SK-N-SH (cell line): ENCODE measurements at places on chromosomes 3 and 15. TPM values are rescaled to one million over a fixed set of nuclear protein-coding genes. Genes with fewer than 3 reads are reported as not detected.

DNA sequence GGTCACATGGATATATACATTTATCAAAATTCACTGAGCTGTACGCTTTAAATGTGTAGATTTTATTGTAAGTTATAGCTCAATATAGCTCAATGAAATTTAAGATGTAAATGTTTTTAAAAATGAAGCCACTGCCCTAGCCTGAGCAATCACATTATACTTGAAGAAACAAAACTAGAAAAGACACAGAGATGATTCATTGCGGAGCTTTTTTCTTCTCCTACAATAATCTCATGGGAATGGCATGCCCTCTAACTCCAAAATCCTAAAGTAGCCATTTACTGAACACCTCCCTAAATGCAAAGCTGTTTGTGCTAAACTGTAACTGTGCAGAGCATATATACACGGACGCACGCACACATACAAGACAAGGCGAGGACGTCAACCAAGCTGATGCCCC, 84.2 kb downstream of the MYO9A start:
- no peak for DNase-seq

- no peak for DNase-seq
Observed at GRCh38 chr15:56804279-56804678, 71.0 kb upstream of the ZNF280D start.

The ABCF3 gene
- polyA plus RNA-seq, result 55.6 and 59.2 TPM in 2 replicates

The ROBO2 gene
- polyA plus RNA-seq, result 0.02 TPM in 1 of 2 replicates, not detected in the other

GRCh38 chr15:39461536-39462130, 119.2 kb upstream of the THBS1 start:
- DNase-seq, result no peak

The CCR1 gene
- not detected in 2 replicates for polyA plus RNA-seq

- DNase-seq, result no peak
Observed at GRCh38 chr3:16295298-16295890, 30.4 kb downstream of the OXNAD1 start.

DNA sequence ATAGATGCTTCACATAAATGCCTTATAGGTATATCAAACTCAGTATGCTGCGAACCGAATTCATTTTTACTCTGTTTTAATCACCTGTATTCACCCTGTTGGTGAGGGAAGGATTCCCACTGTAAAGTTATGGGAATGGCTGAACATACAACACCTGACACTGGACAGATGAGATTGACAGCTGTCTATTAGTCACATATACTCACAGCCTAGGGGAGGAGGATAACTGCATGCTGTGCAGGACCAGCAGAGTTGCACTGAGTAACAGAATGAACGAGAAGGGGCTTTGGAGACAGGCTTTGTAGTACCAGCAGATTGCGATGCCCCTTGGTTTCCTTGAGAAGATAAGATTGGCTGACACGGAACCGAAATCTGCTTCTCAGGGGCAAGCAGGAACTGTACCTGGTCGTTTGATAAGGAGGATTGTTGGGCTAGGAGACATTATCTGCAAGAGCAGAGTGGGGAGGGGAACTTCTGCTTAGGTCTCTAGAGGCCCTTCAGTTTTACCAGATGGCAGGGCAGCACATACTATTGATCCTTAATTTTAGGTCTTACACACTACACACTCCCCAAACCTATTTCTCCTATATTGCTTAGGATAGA, 43.5 kb upstream of the SLC22A13 start:
- no peak for DNase-seq

GRCh38 chr3:85627932-85628331, 669.1 kb downstream of the CADM2 start:
- no peak for DNase-seq

The SCAMP5 gene
- 27.9 and 32.7 TPM in 2 replicates for polyA plus RNA-seq

The P2RY13 gene
- polyA plus RNA-seq, result not detected in 2 replicates

The TRPM1 gene
- polyA plus RNA-seq, result not detected in 2 replicates

GRCh38 chr3:196135693-196136639, 54.1 kb upstream of the TFRC start:
- no peak for DNase-seq

DNA sequence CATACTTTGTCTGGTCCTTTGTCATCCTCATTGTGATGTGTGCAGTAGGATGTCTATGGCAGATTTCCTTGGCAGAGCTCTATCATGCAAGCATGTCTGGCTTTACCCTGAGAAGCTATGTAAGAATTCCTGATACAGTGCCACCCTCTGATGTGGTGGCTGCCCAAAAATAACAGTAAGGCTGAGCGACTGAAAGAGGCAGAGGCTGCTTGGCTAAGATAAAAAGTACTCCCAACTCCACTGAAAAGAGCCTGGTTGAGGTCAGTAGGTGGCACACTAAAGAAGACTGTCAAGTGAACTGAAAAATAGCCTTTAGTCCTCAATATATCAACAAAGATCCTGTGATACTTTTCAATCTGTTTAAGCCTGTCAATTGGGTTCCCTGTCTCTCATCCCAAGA, 31.7 kb downstream of the BTLA start:
- no peak for DNase-seq

DNA sequence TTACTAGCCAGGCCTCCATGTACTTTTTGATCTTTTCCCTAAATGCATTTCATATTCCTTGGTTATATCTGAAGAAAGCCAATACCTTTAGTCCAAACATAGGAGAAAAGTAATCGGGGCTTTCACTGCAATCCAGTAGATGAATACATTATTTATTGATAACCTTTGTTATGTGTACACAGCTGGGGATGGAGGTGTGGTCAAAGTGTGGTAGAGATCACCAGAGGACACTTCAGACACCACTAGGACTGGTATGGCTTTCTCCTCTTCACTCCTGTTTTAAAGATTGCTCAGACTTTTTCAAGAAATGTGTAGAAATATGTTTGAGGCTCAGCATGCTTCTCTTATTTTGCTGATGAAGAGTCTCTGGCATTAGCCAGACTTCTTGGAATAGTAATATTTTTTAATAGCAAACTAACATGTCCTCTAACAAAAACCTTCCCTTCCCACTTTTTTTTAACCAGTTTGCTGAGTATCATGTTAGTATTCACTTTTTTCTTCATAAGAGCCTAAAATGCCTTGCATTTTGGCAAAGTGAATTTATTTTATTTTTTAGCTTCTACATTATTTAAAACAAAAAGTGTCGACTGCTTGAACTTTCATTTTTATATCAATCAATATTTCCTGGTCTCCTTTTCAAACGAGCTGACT, 65.6 kb upstream of the MBNL1 start:
- DNase-seq, result no peak

The NECTIN3 gene
- 8.9 and 12.7 TPM in 2 replicates for polyA plus RNA-seq

The LDHAL6B gene
- polyA plus RNA-seq, result not detected in 2 replicates

DNA sequence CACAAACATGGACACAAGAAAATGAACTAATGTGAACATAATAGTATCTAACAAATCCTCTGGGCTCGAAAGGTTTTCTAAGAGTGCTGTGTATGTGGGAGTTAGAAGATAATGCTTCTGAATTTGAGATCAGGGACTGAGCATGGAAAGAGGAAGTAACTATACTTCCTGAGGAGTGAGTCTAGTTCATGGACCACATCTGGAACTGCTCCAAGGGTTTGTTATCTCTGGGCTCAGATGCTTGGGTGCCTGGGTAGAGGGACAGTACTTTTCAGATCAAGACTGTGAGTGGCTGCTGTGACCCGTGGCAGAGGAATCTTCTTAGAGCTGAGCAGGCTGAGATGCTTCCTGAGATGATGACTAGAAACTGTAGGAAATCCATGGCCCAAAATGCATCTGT, 28.5 kb downstream of the TBC1D23 start:
- no peak for DNase-seq

- no peak for DNase-seq
Observed at GRCh38 chr3:197460002-197460401, 95.8 kb downstream of the BDH1 start.

The PXK gene
- 8.4 and 9.3 TPM in 2 replicates for polyA plus RNA-seq

The ZNF860 gene
- polyA plus RNA-seq, result not detected in 2 replicates

GRCh38 chr15:58049520-58050227, 15.8 kb downstream of the ALDH1A2 start:
- no peak for DNase-seq

The THAP10 gene
- 2.9 and 3.2 TPM in 2 replicates for polyA plus RNA-seq

- no peak for DNase-seq
Observed at GRCh38 chr15:41897363-41897799, 3.5 kb upstream of the SPTBN5 start.

DNA sequence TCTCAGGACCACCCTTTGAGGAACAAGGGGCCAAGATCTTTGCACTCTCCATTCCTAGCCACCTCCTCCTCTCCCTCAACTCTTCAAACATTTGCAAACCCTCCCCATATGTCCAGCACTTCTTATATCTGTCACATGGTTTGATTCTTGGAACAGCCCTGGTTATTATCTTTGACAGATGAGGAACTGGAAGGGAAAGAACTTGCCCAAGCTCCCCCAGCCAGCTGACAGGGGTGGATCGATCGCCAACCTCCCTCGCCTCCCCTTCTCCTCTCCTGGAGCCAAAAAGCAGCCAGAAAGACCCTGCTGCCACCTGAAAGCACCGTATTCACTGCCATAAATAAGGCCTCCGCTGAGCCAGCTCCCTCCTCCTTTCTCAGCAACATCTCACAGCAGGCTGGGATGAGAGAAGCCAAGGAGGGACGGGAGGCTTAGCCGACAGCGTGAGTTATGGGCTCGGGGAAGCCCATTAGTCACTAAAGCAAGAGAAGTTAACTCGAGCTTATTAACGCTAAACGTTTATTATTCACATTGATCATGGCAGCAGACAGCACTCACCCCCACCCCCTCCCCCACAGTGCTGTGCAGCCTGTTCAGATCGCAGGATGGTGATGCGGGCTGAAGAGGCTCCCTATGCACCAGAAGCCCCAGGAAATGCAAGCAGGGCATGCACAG, 22.2 kb upstream of the FGD5 start:
- no peak for DNase-seq

- DNase-seq, result no peak
Observed at GRCh38 chr3:119774444-119774843, 7.5 kb upstream of the NR1I2 start.

GRCh38 chr3:107514453-107514852, 8.3 kb upstream of the BBX start:
- no peak for DNase-seq

The GPX1 gene
- polyA plus RNA-seq, result 661 and 815 TPM in 2 replicates

DNA sequence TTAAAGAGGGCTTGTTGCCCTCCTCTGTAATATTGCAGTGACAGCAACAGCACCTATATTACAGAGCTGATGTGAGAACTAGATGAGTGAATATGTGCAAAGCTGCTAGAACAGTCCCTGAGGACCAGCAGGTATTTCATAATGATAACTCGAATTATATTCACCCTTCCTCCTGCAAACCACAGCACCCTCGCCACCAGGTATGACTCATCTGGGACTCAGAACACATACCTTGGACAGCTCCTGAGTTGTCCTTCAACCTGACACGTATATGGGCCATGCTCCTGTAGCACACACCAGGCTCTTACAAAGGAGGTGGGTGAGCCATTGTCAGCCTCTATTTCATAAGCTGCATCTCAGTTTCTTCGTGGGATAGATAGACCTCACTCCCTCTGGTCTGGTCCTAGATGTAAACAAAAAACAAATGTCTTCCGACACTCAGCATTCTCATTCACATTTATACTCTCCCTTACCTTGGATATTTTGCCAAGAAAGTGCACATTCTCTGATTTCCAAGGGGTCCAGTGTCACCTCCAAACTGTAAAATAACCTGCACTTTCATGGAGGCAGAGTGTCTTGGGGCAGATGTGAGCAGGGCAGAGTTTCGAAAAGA, 124.5 kb downstream of the TLE3 start:
- DNase-seq, result no peak

The LRRK1 gene
- 6.5 and 6.9 TPM in 2 replicates for polyA plus RNA-seq

GRCh38 chr3:46479021-46479420, 14.3 kb upstream of the LTF start:
- DNase-seq, result no peak

GRCh38 chr15:95451938-95452337, 878.6 kb upstream of the NR2F2 start:
- no peak for DNase-seq

DNA sequence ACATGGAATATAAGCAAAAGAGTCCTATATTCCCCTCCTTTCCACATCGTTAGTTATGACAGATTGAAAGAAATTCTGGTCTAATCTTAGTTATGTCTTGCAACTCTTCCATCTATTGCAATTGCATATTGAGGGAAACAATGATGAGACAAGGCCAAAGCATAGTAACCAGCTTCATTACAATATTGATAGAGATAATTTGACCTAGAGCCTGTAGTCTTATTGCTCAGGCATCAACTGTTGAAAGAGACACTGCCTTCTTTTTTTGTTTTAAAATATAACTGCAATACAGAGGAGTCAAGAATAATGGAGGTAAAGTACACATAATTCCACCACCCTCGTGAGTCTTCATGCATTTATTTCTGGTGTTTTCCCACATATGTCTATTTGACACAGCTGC, 2.0 kb downstream of the TM4SF18 start:
- DNase-seq, result no peak

The CPLX3 gene
- not detected in 2 replicates for polyA plus RNA-seq

- DNase-seq, result no peak
Observed at GRCh38 chr15:39736412-39737195, 46.0 kb downstream of the FSIP1 start.

DNA sequence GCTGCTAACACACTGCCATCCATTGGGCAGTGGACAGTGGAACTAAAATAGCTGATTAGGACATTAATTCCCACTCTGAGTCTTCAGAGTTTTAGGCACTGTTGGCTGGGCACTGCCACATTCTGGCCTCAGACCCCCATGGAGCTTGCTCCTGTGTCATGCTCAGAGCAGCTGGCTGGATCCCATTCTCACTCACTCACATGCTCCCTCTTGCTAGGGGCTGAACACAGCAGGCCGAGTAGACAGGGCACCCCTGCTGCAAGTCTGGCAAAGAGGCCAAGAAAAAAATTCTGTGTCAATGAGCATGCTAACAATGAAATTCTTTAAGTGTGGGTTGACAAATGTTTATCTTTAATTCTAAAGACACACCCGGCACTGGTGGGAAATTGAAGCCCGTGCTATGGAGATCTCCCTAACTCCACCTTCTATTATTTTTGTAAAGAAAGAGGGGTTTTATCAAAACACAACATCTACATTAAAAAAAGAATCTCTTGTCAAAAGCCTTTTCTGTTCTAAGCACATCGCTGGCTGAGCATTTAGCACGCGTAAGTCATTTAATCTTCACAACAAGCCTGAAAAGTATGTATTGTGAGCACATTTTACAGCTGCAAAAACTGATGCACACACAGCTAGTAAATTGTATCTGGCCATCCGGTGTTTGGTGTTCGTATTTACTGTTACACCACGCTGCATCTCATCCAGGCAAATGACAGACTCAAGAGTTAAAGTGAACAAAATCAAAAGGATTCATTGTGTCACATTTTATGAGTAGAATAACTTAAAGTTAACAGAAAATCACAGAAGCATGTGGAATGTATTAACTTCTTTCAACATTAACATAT, 362.1 kb downstream of the PLOD2 start:
- DNase-seq, result no peak

DNA sequence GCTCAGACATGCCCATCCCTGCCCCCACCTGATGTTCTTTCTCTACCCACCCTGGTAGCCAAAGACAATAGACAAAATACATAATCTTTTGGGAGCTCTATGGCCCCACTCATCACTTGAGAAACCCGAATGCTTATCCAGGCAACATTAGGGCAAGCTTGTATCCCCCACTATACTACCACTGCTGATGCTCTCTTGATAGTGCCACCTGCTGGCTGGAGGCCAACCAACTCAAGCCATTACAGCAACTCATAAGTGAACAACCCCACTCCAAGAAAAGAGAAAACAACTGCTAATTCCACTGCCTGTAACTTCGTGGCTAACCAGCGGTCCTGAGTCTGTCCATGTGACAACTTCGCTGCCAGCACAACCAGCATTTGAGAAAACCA, 342.5 kb upstream of the TGFBR2 start:
- DNase-seq, result no peak

- DNase-seq, result no peak
Observed at GRCh38 chr3:197525706-197526105, 30.1 kb downstream of the BDH1 start.

The TGFBR2 gene
- polyA plus RNA-seq, result 48.3 and 58.9 TPM in 2 replicates
